ENCODE measurements at places on chromosomes 6 and 20.

DNA sequence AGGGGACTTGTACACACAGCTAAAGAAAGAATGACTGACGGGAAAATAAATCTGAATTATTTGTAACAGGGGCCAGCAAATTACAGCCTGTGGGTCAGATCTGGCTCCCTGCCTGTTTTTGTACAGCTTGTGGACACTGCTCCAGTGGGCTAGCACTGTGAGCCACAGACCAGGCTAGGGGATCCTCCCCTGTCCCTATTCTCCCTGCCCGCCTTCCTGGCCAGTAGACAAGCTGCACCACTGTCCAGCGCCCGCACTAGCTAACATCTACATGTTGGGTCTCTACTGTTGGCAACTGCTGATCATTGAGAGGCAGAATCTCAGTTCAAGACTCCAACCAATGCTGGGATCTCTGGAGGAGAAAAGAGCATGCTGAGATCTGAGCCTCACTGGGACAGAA, 10.7 kb downstream of the OSER1 start:
- no peak overlapping the region for H3K4me3 ChIP-seq
- no peak for DNase-seq
- H3K36me3 ChIP-seq = no peaks in the 10 kb centered on the region
- H3K4me1 ChIP-seq = peaks cover 5% of the 10 kb centered on the region

- no peak overlapping the region for H3K27ac ChIP-seq
- no peaks in the 10 kb centered on the region for H3K4me1 ChIP-seq
- no peak for DNase-seq
- H3K36me3 ChIP-seq = no peaks in the 10 kb centered on the region
- no peaks in the 10 kb centered on the region for H3K27me3 ChIP-seq
- no peak overlapping the region for H3K4me3 ChIP-seq
Observed at GRCh38 chr6:3939964-3940363, 90.8 kb downstream of the FAM50B start.

DNA sequence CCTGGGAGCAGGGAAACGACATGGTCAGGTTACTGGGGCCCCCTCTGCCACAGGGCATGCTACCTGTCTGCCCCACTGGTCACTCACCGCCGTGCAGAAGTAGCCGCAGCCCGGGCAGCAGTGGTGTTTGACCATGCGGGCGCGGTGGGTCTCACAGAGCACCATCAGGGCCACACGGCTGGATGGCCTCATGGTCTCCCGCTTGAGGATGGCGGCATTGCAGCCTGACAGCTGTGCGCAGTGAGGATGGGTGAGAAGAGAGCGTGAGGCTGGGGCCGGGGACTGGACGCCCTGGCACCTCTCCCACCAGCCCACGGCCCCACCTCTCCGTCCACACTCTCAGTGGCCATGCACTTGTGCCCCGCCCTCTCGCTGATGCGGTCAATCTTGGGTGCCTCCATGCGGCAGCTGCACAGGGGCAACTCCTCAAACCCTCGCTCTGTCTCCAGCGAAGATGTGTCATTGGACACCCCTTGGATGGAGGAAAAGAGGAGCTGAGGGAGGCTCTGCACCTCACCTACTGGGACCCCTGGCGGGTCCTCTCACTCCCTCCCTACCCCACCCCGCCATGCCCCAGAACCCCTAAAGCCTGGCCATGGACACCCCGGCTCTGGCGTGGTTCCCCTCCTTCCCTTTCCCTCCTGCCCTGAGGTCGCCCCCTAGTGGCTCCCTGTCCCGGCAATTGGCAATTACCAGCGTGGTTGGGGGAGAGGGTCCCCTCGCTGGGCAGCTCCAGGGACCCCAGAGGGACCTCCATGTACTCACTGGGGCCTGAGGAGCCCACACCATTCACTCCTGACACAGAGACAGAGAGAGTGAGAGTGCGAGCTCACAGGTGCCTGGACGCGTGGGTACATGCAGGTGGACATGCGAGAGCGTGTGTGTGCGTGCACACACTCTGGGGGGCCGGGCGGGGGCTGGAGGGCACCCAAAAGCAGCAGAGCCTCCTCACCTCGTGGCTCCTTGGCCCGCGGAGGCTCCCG, 8.9 kb downstream of the EHMT2 start:
- H3K27me3 ChIP-seq = no peaks in the 10 kb centered on the region
- no peak for DNase-seq
- H3K27ac ChIP-seq = no peak overlapping the region
- H3K4me1 ChIP-seq = no peaks in the 10 kb centered on the region
- no peaks in the 10 kb centered on the region for H3K36me3 ChIP-seq

GRCh38 chr6:139133262-139134063, 1.4 kb upstream of the HECA start:
- no peak overlapping the region for H3K4me3 ChIP-seq
- peak; percentile 28 for DNase-seq
- H3K36me3 ChIP-seq = no peaks in the 10 kb centered on the region
- peaks cover 9% of the 10 kb centered on the region for H3K4me1 ChIP-seq

DNA sequence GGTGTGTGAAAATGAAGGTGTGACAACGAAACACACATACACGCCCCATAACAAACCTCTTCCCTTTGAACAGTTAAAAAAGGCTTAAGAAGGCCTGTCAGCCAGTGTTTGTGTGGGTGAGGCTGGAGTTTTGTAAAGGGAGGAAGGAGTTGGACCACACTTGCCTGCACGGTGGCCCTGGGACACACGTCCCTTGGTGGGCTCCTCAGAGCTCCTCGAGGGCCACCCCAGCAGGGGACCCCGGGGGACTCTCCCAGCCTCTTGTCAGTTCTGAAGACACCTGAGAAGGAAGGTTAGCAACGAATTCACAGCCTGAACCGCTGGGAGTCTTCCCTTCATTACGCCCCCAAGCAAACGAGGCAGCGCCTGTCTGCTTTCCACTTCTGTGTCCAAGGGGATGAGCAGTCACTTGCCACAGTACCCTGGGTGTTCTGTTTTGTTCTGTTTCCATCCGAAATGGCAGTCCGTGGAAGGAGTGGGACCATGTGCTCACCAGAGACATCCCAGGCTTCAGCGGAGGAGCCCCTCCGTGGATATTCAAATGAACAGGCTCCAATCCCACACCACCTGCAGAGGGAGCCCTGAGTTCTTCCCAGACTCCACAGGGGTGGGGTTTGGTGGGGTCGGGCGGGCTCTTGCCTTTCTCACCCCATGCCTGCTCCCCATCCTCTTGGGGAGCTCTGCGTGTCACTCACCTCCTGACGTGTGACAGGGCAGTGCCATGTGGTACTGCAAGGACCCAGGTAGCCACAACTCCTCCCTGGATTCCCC, 68.6 kb downstream of the NRN1 start:
- H3K27me3 ChIP-seq = no peaks in the 10 kb centered on the region
- H3K4me1 ChIP-seq = no peaks in the 10 kb centered on the region
- H3K4me3 ChIP-seq = no peak overlapping the region
- no peaks in the 10 kb centered on the region for H3K36me3 ChIP-seq

DNA sequence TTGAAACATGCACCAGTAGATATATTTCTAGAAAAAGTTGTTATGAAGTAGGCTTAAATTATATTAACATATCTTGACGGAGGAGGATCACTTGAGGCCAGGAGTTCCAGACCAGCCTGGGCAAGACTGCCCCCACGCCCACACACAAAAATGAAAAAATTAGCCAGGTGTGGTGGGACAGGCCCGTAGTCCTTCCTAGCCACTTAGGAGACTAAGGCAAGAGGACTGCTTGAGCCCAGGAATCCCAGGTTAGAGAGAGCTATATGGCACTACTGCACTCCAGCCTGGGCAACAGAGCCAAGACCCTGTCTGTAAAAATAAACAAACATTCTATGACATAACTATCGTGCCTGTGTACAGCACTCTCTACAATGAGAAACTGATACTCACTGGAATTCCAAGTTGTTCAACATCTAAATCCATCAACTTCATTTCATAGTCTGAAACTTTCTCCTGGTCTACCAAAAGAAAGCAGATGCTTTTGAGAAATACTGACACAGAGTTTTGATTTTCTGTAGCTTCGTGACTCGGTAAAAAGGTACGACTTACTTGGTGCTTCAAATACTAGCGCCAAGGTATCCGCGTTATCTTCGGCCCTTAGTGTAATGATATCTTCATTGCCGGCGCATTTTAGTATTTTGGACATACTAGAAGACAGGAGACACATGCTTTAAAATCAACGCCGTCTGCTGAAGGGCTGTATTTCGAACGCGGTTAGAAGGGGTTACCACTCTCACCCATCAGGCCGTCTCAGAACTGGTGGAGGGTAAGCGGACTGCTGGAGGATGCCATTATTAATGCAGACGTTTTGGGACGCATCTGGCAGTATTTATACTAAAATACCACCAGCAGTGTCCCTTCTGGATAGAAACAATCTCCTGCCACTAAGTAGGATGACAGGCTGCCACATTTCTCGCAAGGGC, 1.3 kb downstream of the PCNA start:
- H3K27me3 ChIP-seq = no peaks in the 10 kb centered on the region
- H3K27ac ChIP-seq = peak overlapping the region; percentile 89
- no peak for DNase-seq
- no peaks in the 10 kb centered on the region for H3K36me3 ChIP-seq
- H3K4me1 ChIP-seq = peaks cover 5% of the 10 kb centered on the region
- H3K4me3 ChIP-seq = peak overlapping the region; percentile 97

DNA sequence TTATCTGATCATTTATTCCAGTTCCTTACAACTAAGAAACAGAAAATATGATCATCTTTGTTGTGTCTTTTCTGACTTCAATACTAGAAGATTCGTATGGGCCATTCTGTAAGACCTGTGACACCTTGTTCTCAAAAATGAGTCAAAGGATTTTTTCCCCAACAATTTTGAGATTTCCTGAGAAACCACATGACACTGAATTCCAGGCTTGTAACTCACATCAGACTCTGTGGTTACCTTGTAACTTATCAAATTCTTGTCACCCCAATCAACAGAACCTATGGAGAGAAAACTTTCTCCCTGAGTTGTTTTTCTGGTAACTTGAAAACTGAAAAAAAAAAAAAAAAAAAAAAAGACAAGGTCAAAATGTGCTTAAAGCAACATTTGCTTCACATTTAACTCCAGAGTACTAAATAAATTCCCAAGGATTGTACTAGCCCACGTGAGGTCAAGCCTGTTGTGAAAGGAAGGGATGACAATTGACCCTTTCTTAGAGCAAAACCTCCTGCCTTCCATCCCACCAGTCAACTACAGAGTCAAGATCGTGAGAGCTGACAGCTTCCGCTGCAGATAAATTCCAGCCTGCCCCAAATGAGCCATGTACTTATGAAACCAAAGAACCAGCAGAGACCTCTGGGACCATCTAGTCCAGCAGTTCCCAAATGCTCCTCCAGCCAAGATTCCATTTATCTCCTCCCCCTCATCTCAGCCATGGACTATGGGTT, 140.3 kb downstream of the TBX18 start:
- no peak overlapping the region for H3K27ac ChIP-seq
- H3K4me3 ChIP-seq = no peak overlapping the region
- no peaks in the 10 kb centered on the region for H3K27me3 ChIP-seq
- no peaks in the 10 kb centered on the region for H3K36me3 ChIP-seq
- no peaks in the 10 kb centered on the region for H3K4me1 ChIP-seq

GRCh38 chr6:70886071-70886470, 70.8 kb downstream of the B3GAT2 start:
- DNase-seq = no peak
- no peak overlapping the region for H3K4me3 ChIP-seq
- no peaks in the 10 kb centered on the region for H3K27me3 ChIP-seq
- no peaks in the 10 kb centered on the region for H3K36me3 ChIP-seq

GRCh38 chr6:52341561-52342260, 20.2 kb upstream of the PAQR8 start:
- DNase-seq = no peak
- H3K27me3 ChIP-seq = no peaks in the 10 kb centered on the region
- no peak overlapping the region for H3K4me3 ChIP-seq
- H3K4me1 ChIP-seq = no peaks in the 10 kb centered on the region
- no peak overlapping the region for H3K27ac ChIP-seq

DNA sequence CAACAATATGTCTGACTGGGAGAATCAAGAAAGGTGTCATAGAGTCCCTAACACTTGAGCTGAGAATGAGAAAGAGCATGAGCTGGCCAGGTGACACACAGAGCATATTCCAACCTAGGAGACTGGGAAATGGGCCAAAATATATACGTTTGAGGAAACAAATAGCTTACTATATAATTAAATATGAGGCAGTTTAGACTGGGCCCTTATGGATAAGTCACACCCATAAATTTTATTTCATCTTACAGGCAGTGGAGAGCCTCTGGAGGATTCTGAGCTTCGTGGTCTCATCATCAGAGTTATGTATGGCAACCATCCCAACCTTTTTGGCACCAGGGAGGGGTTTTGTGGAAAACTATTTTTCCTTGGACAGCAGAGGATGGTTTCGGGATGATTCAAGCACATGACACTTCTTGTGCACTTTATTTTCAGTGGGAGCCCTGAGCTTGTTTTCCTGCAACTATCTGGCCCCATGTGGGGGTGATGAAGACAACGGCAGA, 12.9 kb upstream of the NQO2 start:
- H3K4me1 ChIP-seq = peaks cover 6% of the 10 kb centered on the region
- peak overlapping the region; percentile 92 for H3K27ac ChIP-seq
- H3K4me3 ChIP-seq = no peak overlapping the region
- no peaks in the 10 kb centered on the region for H3K36me3 ChIP-seq

- no peaks in the 10 kb centered on the region for H3K36me3 ChIP-seq
- no peaks in the 10 kb centered on the region for H3K27me3 ChIP-seq
- DNase-seq = no peak
Observed at GRCh38 chr6:111183702-111184517, 96.6 kb downstream of the SLC16A10 start.

DNA sequence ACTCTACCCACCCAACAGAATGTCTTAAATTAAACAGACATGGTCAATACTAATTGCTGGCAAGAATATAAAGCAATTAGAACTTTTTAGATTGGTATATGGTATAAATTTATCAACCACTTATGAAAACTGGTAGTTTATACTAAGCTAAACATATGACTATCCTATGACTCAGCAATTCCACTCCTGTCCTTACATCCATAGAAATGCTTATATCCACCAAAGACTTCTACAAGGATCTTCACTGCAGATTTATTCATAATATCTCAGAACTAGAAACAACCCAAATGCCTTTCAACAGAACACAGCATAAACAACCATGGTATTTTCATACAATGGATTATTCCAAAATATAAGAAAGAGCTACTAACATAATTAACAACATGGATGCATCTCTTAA, 4.6 kb downstream of the ZNF184 start:
- H3K36me3 ChIP-seq = no peaks in the 10 kb centered on the region
- H3K27me3 ChIP-seq = no peaks in the 10 kb centered on the region
- no peak overlapping the region for H3K27ac ChIP-seq

- no peaks in the 10 kb centered on the region for H3K36me3 ChIP-seq
- no peak overlapping the region for H3K27ac ChIP-seq
- H3K27me3 ChIP-seq = no peaks in the 10 kb centered on the region
Observed at GRCh38 chr6:2021713-2022125, 223.7 kb downstream of the GMDS start.

GRCh38 chr6:147397306-147397705, 111.2 kb upstream of the SAMD5 start:
- H3K4me3 ChIP-seq = no peak overlapping the region
- no peak for DNase-seq
- no peaks in the 10 kb centered on the region for H3K27me3 ChIP-seq
- H3K27ac ChIP-seq = no peak overlapping the region
- H3K4me1 ChIP-seq = no peaks in the 10 kb centered on the region
- H3K36me3 ChIP-seq = no peaks in the 10 kb centered on the region

GRCh38 chr6:24229696-24230405, 103.8 kb downstream of the NRSN1 start:
- H3K4me1 ChIP-seq = no peaks in the 10 kb centered on the region
- no peak overlapping the region for H3K27ac ChIP-seq
- H3K27me3 ChIP-seq = no peaks in the 10 kb centered on the region
